Purkinje cell (primary cell): ENCODE measurements at places on chromosomes 3 and 15. TPM values are rescaled to one million over a fixed set of nuclear protein-coding genes. Genes with fewer than 3 reads are reported as not detected.

OSTN gene
- polyA plus RNA-seq, result 1.7 TPM in 1 of 2 replicates, not detected in the other

LRRC34 gene
- 17.1 and 21.0 TPM in 2 replicates for polyA plus RNA-seq

GRK7 gene
- not detected in 2 replicates for polyA plus RNA-seq

TMEM44 gene
- 0.77 and 2.6 TPM in 2 replicates for polyA plus RNA-seq

EPHB3 gene
- polyA plus RNA-seq, result 0.05 and 0.20 TPM in 2 replicates

TPRG1 gene
- 0.64 TPM in 1 of 2 replicates, not detected in the other for polyA plus RNA-seq

OIP5 gene
- 2.1 TPM in 1 of 2 replicates, not detected in the other for polyA plus RNA-seq

GOLGA8S gene
- polyA plus RNA-seq, result 0.19 and 0.53 TPM in 2 replicates

GOLIM4 gene
- polyA plus RNA-seq, result 434 and 490 TPM in 2 replicates

MYLK gene
- 5.7 and 7.8 TPM in 2 replicates for polyA plus RNA-seq

ZMYND10 gene
- polyA plus RNA-seq, result not detected in 2 replicates

SQOR gene
- 1.1 TPM in 1 of 2 replicates, not detected in the other for polyA plus RNA-seq

NR1I2 gene
- polyA plus RNA-seq, result 0.31 TPM in 1 of 2 replicates, not detected in the other

SAMMSON gene
- polyA plus RNA-seq, result not detected in 2 replicates

CYP11A1 gene
- polyA plus RNA-seq, result 0.85 and 1.3 TPM in 2 replicates

COL6A5 gene
- polyA plus RNA-seq, result not detected in 2 replicates

TAGLN3 gene
- polyA plus RNA-seq, result 15.0 and 181 TPM in 2 replicates

CTDSPL gene
- 5.1 and 8.3 TPM in 2 replicates for polyA plus RNA-seq

HESX1 gene
- polyA plus RNA-seq, result 3.5 TPM in 1 of 2 replicates, not detected in the other

MAGEL2 gene
- polyA plus RNA-seq, result 0.18 and 0.98 TPM in 2 replicates

RAB11A gene
- polyA plus RNA-seq, result 339 and 419 TPM in 2 replicates

BCL2A1 gene
- not detected in 2 replicates for polyA plus RNA-seq

GHRL gene
- not detected in 2 replicates for polyA plus RNA-seq

ACY1 gene
- polyA plus RNA-seq, result 4.4 and 12.2 TPM in 2 replicates

GNAT1 gene
- not detected in 2 replicates for polyA plus RNA-seq

MYRIP gene
- polyA plus RNA-seq, result 0.81 and 8.1 TPM in 2 replicates

MYL3 gene
- polyA plus RNA-seq, result 0.27 TPM in 1 of 2 replicates, not detected in the other

PRR20G gene
- 0.23 TPM in 1 of 2 replicates, not detected in the other for polyA plus RNA-seq

EAF2 gene
- 23.2 and 36.4 TPM in 2 replicates for polyA plus RNA-seq

CLCN2 gene
- 0.71 and 2.6 TPM in 2 replicates for polyA plus RNA-seq

ZNF774 gene
- 2.7 TPM in 1 of 2 replicates, not detected in the other for polyA plus RNA-seq

ATP8B4 gene
- polyA plus RNA-seq, result 0.58 TPM in 1 of 2 replicates, not detected in the other

ZNF501 gene
- 0.20 and 2.7 TPM in 2 replicates for polyA plus RNA-seq

TUSC7 gene
- polyA plus RNA-seq, result 5.7 TPM in 1 of 2 replicates, not detected in the other

SERPINI1 gene
- 687 and 886 TPM in 2 replicates for polyA plus RNA-seq

GOLGA6B gene
- polyA plus RNA-seq, result not detected in 2 replicates

RTP4 gene
- not detected in 2 replicates for polyA plus RNA-seq

C15orf40 gene
- polyA plus RNA-seq, result 37.3 and 55.3 TPM in 2 replicates

GCNT3 gene
- not detected in 2 replicates for polyA plus RNA-seq

EPM2AIP1 gene
- 19.5 and 21.0 TPM in 2 replicates for polyA plus RNA-seq

SH3GL3 gene
- polyA plus RNA-seq, result 2.9 and 22.6 TPM in 2 replicates

AGBL1 gene
- not detected in 2 replicates for polyA plus RNA-seq

CCDC54 gene
- polyA plus RNA-seq, result not detected in 2 replicates

PIK3CB gene
- polyA plus RNA-seq, result 41.4 and 46.9 TPM in 2 replicates
